ENCODE measurements at places on chromosomes 11 and 22.
A peak's percentile ranks its signal among the peaks of the same experiment; 100 is the strongest.

DNA sequence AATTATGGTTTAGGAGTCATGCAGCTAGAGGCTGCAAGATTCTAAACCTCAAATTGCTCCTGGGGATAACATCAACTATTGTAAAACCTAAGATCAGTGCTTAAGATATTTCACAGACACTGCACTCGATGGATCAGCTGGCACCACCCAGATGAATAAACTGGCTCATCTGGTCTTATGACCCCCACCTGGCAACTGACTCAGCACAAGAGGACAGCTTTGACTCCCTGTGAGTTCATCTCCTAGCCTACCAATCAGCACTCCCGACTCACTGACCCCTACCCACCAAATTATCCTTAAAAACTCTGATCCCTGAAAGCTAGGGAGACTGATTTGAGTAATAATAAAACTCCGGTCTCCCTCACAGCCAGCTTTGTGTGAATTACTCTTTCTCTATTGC, 782 bp upstream of the TTC12 start:
- no peaks in the 10 kb centered on the region for H3K27me3 ChIP-seq
- no peak for DNase-seq
- H3K4me3 ChIP-seq: no peak overlapping the region

GRCh38 chr11:65634905-65635731, 2.8 kb upstream of the SIPA1 start:
- H3K36me3 ChIP-seq: no peaks in the 10 kb centered on the region
- peaks cover 9% of the 10 kb centered on the region for H3K4me1 ChIP-seq
- DNase-seq: no peak
- no peaks in the 10 kb centered on the region for H3K27me3 ChIP-seq
- H3K4me3 ChIP-seq: no peak overlapping the region

DNA sequence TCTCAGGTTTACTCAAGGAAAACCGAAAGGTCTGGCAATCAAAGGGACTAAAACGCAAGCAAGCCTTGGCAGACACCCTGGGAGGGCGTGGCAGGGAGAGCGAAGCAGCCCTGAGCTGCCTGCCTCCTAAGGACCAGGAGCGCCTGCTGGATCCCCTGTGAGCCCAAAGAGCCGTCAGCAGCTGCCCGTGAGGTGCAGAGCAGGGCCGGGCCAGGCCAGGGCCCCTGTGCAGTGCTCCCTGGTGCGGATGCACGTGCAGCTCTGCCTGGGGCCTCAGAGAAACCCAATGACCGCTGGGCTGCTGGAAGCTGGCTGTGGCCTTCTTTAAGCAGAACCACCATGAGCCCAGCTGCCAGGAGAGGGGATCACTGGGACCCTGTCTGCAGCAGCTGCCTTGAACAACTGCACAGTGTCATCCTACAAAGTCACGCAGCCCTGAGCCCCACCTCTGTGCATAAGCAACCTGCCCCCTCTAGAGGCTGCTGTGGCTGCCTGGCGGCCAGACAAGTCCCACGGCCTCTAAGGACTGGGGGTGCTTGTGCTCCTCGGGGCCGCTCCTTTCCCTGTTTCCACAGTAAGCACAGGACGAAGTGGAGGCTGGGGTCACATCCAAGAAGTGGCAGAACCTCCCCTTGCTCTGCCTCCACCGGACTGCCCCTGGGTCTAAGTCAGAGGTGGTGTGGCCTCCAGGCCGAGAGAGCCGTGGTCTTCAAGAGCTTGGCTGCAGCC, 29.1 kb upstream of the COMT start:
- H3K4me1 ChIP-seq: peaks cover 9% of the 10 kb centered on the region
- no peaks in the 10 kb centered on the region for H3K36me3 ChIP-seq
- no peak for DNase-seq
- H3K27me3 ChIP-seq: no peaks in the 10 kb centered on the region
- no peak overlapping the region for H3K27ac ChIP-seq

- H3K4me3 ChIP-seq: no peak overlapping the region
- no peaks in the 10 kb centered on the region for H3K27me3 ChIP-seq
- no peaks in the 10 kb centered on the region for H3K4me1 ChIP-seq
Observed at GRCh38 chr22:30014244-30014643, 66.0 kb upstream of the HORMAD2 start.

DNA sequence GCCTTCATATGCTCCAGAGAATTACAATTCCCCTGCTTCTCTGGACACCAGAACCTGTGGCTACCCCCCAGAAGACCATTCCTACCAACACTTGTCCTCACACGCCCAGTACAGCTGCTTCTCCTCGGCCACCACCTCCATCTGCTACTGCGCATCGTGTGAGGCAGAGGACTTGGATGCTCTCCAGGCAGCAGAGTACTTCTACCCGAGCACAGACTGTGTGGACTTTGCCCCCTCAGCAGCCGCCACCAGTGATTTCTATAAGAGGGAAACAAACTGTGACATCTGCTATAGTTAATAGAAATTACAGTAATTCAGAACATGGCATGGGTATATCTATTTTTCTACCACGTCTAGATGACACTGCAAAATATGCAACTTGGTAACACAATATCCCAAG, 9.8 kb downstream of the POU2AF3 start:
- no peaks in the 10 kb centered on the region for H3K36me3 ChIP-seq
- H3K4me1 ChIP-seq: no peaks in the 10 kb centered on the region
- H3K27ac ChIP-seq: no peak overlapping the region

- DNase-seq: no peak
- no peaks in the 10 kb centered on the region for H3K4me1 ChIP-seq
- H3K27ac ChIP-seq: no peak overlapping the region
- no peaks in the 10 kb centered on the region for H3K36me3 ChIP-seq
Observed at GRCh38 chr22:47423861-47424820, 661.7 kb downstream of the TBC1D22A start.

DNA sequence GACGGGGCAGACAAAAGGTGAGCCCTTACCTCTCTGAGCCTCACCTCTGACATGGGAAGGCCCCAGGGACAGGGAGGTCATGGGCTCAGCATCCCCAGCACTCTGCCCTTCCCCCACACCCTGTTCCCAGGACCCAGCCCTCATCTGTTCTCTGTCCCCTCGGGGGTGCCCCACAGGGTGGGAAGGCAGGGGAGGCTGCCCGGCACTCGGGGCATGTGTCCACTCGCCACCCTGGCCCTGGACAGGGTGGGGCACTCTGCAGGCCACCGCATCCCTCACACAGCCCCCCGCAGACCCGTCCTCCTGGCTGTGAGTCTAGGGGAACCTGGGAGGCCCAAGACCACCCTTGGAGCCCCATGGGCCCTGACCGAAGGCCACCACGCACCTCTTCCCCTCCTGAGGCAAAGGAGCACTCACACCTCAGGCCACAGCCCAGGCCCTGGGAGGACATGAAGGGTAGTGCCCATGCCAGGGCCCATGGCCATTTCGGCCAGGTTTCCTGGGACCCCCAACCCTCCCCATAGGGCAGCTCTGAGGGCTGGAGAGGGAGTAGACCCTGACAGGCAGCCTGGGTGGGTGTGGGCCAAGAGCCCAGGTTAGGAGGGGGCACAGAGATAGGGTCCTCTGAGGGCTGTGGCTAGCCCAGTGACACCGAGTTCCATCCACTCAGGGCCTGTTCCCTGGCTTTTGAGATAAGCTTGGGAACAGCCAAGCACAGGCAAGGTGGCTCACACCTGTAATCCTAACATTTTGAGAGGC, 193.1 kb downstream of the IGLL1 start:
- H3K36me3 ChIP-seq: no peaks in the 10 kb centered on the region
- H3K27me3 ChIP-seq: peaks cover 50% of the 10 kb centered on the region
- H3K27ac ChIP-seq: no peak overlapping the region
- H3K4me3 ChIP-seq: no peak overlapping the region
- H3K4me1 ChIP-seq: no peaks in the 10 kb centered on the region
- DNase-seq: no peak

DNA sequence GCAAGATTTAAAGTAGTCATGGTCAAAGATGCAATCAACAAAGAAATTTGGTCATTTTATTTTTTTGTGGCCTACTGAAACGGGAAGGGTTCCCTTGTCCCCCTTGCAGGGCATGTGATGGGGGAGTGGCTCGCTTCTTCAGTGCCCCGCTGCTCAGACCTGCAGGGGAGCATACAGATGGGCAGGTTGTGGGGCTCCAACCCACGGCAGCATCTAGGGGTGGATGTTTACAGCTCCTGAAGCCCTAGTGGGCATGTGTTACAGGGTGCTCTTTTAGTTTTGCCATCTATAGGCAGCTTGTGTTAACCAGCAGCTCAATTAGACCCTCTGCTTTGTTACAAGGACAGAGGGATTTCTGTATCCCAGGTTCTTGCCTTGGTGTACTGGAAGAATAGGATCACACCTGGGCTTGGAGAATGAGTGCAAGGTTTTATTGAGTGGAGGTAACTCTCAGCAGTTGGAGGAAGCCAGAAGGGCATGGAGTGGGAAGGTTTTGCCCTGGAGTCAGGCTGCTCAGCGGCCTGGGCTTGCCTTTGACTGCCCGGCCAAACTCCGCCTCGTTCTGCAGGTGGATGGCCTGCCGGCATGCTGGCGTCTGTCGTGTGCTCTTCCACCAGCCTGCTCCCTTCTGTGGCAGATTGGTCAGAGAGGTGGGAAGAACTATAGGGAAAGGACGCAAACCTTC, 9.4 kb downstream of the GSTP1 start:
- H3K4me1 ChIP-seq: peaks cover 5% of the 10 kb centered on the region
- DNase-seq: no peak
- H3K27me3 ChIP-seq: no peaks in the 10 kb centered on the region
- no peak overlapping the region for H3K27ac ChIP-seq

DNA sequence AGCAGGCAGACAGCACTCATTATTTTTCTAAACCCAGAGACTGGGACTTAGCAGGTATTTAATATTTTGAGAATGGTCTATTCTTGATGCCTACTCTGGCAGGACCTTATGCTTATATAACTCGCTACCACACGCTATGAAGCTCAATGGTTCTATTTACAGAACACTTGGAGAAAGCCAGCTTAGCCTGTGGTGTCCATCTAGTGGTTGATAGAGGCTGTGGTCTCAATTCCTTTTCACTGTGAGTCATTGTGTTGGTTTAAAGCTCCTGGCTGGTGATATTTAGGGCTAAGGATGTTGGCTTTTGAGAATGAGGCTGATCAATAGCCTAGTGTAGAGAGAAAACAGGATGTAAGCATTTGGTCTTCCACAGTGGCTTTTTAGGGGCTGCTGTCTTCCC, 206.4 kb downstream of the DBX1 start:
- H3K27ac ChIP-seq: no peak overlapping the region
- H3K4me1 ChIP-seq: peaks cover 18% of the 10 kb centered on the region

GRCh38 chr22:36331912-36332622, 55.7 kb downstream of the MYH9 start:
- H3K27me3 ChIP-seq: no peaks in the 10 kb centered on the region
- H3K27ac ChIP-seq: peak overlapping the region; percentile 96
- peaks cover 69% of the 10 kb centered on the region for H3K4me1 ChIP-seq
- DNase-seq: peak; percentile 69
- peaks cover 18% of the 10 kb centered on the region for H3K36me3 ChIP-seq
- H3K4me3 ChIP-seq: peak overlapping the region; percentile 50

- H3K36me3 ChIP-seq: no peaks in the 10 kb centered on the region
- peaks cover 88% of the 10 kb centered on the region for H3K27me3 ChIP-seq
- H3K4me3 ChIP-seq: no peak overlapping the region
- no peak for DNase-seq
- no peak overlapping the region for H3K27ac ChIP-seq
- no peaks in the 10 kb centered on the region for H3K4me1 ChIP-seq
Observed at GRCh38 chr11:71204294-71204693, 48.1 kb downstream of the SHANK2 start.

- H3K4me1 ChIP-seq: no peaks in the 10 kb centered on the region
- H3K36me3 ChIP-seq: no peaks in the 10 kb centered on the region
- H3K4me3 ChIP-seq: no peak overlapping the region
- no peak for DNase-seq
- no peaks in the 10 kb centered on the region for H3K27me3 ChIP-seq
Observed at GRCh38 chr11:94656968-94657367, 89.8 kb downstream of the PIWIL4 start.

GRCh38 chr11:110295086-110295485, 1.3 kb downstream of the RDX start:
- peak overlapping the region; percentile 89 for H3K4me3 ChIP-seq
- H3K27me3 ChIP-seq: no peaks in the 10 kb centered on the region
- H3K4me1 ChIP-seq: peaks cover 12% of the 10 kb centered on the region
- H3K36me3 ChIP-seq: no peaks in the 10 kb centered on the region

GRCh38 chr11:27717801-27718229, 17.6 kb upstream of the BDNF start:
- no peak overlapping the region for H3K27ac ChIP-seq
- H3K36me3 ChIP-seq: no peaks in the 10 kb centered on the region
- H3K4me3 ChIP-seq: no peak overlapping the region
- H3K27me3 ChIP-seq: no peaks in the 10 kb centered on the region

- no peaks in the 10 kb centered on the region for H3K36me3 ChIP-seq
- no peak overlapping the region for H3K4me3 ChIP-seq
- no peak for DNase-seq
- H3K27ac ChIP-seq: no peak overlapping the region
Observed at GRCh38 chr22:28299309-28299708, 380.3 kb upstream of the PITPNB start.

GRCh38 chr11:100403816-100404215, 283.3 kb upstream of the ARHGAP42 start:
- no peaks in the 10 kb centered on the region for H3K27me3 ChIP-seq
- no peak overlapping the region for H3K4me3 ChIP-seq
- DNase-seq: no peak
- no peak overlapping the region for H3K27ac ChIP-seq
- H3K36me3 ChIP-seq: no peaks in the 10 kb centered on the region

- peaks cover 96% of the 10 kb centered on the region for H3K27me3 ChIP-seq
- no peaks in the 10 kb centered on the region for H3K4me1 ChIP-seq
- no peak overlapping the region for H3K4me3 ChIP-seq
- H3K36me3 ChIP-seq: no peaks in the 10 kb centered on the region
- no peak overlapping the region for H3K27ac ChIP-seq
Observed at GRCh38 chr22:44765571-44766285, 13.4 kb downstream of the ARHGAP8 start.

DNA sequence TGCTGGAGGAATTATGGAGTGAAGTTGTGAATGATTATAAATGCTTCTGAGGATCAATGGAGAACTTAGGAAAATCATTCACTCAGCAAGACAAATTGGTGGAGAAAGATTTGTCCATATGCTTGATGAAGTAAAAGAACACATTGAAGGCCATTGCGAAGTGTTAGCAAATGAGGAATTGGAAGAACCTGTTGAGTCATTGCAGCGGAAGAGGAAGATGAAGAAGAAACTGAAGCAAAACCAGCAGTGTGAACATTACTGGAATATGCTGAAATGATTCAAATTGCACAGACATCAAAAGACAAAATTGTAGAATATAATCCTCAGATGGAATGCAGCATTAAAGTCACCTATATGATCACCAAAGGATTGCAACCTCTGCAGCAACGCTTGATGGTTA, 168.1 kb downstream of the ADAMTS15 start:
- H3K27me3 ChIP-seq: no peaks in the 10 kb centered on the region
- no peak overlapping the region for H3K4me3 ChIP-seq
- peaks cover 20% of the 10 kb centered on the region for H3K4me1 ChIP-seq
- no peak for DNase-seq

GRCh38 chr11:120188371-120188770, 22.5 kb upstream of the OAF start:
- H3K4me1 ChIP-seq: no peaks in the 10 kb centered on the region
- peaks cover 9% of the 10 kb centered on the region for H3K27me3 ChIP-seq
- H3K4me3 ChIP-seq: no peak overlapping the region
- no peak for DNase-seq
- no peak overlapping the region for H3K27ac ChIP-seq

- H3K4me1 ChIP-seq: no peaks in the 10 kb centered on the region
- no peaks in the 10 kb centered on the region for H3K27me3 ChIP-seq
- H3K36me3 ChIP-seq: no peaks in the 10 kb centered on the region
- H3K4me3 ChIP-seq: no peak overlapping the region
- no peak overlapping the region for H3K27ac ChIP-seq
- no peak for DNase-seq
Observed at GRCh38 chr11:92751594-92751993, 217.9 kb upstream of the MTNR1B start.
